ENCODE measurements at places on chromosomes 6 and 20.

DNA sequence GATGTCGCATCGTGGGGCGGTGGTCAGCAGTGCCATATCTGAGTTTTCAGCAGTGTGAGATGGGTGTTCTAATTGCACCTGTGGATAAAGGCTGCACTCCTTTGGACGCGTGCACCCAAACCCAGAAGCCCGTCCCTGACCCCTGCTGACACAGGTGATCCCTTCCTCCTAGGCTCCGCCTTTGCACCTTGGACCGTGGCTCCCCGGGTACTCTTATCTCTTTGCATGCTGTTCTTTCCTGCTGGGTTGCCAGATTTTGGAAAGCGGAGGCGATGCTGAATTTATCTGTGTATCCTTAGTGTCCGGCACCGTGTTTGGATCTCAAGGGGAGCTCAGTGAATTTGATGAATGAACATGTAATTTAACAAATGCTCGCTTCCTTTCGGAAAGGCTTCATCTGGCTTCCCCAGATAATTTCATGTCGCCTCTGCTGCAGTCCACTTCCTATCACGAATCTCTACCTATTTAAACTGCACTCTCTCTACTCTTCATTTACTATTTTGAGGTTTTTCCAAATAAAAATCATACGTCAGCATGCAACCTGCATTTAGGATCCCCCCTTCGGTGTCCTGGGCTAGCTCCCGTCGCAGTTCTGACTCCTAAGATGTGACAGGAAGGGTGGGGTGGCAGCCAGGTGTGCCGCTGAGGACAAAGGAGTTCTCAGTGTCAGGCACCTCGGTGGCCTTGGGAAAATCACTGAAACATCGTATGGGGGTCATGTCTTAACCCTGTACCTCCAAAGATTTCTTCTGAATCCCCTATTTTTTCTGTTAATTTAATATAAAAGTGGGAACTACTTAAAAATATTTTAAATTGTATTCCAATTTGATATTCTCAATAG lies 753 bp upstream of the PERP start:
- DNase-seq = peak; percentile 74

- DNase-seq = no peak
Observed at GRCh38 chr20:48531505-48531904, 296.3 kb downstream of the PREX1 start.

GRCh38 chr6:112680091-112680490 lies 333.0 kb downstream of the RFPL4B start:
- DNase-seq = no peak

DNA sequence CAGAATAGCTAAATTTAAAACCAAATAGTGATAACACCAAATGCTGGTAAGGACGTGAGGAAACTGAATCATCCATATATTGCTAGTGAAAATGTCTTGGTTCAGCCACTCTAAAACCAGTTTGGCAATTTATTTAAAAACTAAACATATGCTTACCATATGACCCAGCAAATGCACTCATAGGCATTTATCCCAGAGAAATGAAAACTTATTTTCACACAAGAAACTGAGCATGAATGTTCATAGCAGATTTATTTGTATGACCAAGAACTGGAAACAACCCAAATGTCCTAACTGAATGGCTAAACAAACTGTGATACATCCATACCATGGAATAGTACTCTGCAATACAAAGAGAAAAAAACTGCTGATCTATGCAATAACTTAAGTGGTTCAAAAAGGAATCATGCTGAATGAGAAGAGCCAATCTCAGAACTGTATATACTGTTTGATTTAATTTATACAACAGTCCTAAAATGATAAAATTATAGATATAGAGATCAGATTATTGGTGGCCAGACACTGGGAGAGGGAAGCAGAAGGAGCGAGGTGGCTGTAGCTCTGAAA lies 115.6 kb upstream of the ADGRF1 start:
- no peak for DNase-seq

GRCh38 chr6:136695412-136695811 lies 96.9 kb downstream of the MAP3K5 start:
- no peak for DNase-seq

DNA sequence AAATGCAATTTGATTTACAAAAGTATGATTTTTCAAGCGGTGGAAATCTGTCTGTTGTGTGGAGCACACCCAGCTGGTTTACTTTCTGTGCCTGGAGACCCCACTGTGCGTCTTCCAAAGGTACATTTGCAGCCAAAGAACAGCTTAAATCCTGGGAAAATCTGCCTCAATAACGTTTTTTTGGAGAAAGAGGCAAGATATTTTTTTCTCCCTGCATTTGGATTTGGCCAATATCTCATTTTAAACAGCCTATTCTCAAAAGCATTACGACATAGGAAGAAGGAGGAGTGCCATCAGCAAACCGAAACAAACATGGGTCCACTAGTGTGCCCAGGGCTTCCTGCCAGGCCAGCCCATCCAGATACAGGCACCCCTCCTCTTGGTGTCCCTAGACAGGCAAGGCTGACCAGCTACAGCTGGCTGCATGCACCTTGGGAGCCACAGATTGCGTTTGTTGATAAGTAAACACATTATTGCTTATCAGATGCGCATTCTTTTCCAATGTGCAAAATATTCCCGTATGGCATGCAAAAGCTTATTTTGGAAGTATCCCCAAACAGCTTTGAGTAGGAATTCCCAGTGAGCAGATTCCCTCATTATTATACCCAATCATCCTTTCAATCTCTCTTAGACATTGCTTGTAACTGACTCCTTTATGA lies 184.5 kb upstream of the MARCKS start:
- DNase-seq = no peak

GRCh38 chr6:23940466-23940865 lies 185.5 kb upstream of the NRSN1 start:
- DNase-seq = no peak

DNA sequence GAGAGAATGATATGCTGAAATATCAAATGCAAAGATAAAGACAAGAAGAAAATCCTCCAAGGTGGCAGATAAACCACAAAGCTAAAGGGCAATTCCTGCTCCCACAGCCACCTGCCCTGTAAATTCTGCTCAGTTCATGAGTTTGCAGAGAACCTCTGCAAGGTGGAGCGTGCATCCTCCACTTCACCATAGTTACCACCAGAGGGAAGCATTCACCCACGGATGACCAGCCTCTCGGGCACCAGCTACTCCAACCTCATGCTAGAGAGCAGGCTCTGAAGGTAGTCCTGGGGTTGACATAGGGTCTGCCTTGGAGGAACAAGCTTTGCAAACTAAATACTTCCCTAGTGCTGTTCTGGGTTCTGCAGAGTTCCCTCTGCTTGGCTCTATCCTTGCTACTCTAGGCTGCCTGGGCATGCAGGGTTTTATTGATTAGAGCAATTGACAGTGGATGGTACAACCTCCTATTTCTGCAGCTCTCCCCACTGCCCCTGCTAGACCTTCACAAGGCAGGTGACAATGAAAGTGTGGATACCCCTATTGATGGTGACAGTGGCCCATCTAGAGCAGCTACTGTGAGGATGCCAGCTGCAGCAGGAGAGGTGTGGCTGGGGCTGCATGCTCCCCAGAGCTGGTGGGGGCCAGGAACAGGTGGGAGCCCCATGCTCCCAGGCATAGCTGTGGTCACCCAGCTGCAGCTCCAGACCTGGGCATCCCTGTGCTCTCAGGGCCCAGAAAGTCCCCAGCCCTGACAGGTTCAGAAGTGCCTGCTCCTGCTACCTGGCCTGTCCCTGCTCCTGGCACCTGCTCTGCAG lies 51.1 kb downstream of the GGTLC1 start:
- DNase-seq = no peak

- DNase-seq = no peak
Observed at GRCh38 chr6:162819284-162819683, 91.5 kb downstream of the PACRG start.

GRCh38 chr6:114419175-114419574 lies 76.4 kb upstream of the HS3ST5 start:
- no peak for DNase-seq
